ENCODE measurements at places on chromosomes 11 and 22.
A peak's percentile ranks its signal among the peaks of the same experiment; 100 is the strongest.

GRCh38 chr11:76201672-76202412 lies 4.5 kb downstream of the WNT11 start:
- no peak for DNase-seq

GRCh38 chr11:73194034-73194507 lies 24.0 kb upstream of the P2RY2 start:
- DNase-seq = no peak

GRCh38 chr11:17386331-17387084 lies 2.0 kb downstream of the KCNJ11 start:
- no peak for DNase-seq

DNA sequence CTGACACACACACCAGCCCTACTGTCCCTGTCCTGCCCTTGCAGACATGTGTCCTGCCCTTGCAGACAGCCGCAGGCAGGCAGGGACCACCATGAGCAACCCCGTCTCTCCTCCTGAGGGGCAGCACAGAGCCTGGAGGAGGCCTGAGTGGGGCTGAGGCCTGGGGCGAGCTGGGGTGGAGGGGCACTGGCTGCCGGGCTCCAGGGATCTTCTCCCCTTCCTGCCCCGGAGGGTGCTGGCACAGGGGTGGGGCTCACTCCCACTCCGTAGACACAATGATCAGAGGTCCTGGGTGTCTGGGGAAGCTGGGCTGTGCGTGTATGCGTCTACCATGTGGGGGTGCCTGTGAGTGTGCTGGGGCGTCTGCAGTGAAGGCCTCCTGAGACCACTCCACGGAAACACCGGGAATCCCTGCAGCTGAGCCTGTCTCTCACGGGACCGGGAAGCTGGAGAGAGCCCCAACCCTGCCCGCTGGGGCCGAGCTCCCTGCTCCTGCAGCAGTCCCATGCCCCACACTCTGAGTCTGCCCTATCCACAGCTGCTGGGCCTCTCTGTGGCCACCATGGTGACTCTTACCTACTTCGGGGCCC lies 588 bp downstream of the TSPAN32 start:
- DNase-seq = no peak

GRCh38 chr11:98572941-98573340 lies 447.8 kb upstream of the CNTN5 start:
- DNase-seq = no peak

- DNase-seq = no peak
These were observed 30.7 kb downstream of the SERPINH1 start for GRCh38 chr11:75592715-75593114.

DNA sequence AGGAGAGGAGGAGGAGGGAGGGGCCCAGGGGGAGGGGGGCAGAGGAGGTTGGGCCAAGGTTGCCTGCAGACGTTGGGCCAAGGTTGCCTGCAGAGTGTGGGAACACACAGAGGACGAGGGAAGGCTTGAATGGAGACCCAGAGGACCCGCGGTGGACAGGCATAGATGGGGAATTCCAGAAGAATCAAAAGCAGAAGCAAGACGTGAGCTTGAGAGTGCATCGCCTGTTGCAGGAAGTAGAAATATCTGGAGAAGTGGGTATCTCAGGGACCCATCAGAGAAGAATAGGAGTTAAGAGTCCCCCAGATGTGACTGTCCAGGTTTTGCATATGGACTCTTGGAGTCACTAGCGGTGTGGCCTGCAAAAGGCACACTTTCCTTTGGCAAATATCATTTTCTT lies 670.2 kb downstream of the TBC1D22A start:
- no peak for DNase-seq

- no peak for DNase-seq
These were observed 41.9 kb downstream of the ATG16L2 start for GRCh38 chr11:72856065-72856464.

DNA sequence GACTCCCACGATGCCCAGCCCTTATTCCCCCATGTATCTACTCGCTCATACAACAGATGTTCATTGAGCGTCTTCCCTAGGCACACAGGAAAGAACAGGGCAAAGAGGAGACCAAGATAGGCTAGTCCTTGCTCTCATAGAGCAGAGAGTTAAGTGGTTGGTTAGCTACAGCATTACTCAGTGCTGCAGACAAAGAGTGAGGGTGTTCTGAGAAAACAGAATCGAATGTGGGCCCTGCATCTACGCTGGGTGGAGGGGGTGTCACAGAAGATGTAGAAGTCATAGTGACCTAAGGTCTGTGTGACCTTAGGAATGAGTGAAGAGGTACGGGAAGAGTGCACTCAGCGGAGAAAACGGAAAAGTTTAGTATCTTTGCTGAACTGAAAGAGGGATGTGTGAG lies 12.3 kb downstream of the PSMD13 start:
- DNase-seq = no peak

GRCh38 chr11:9777066-9777465 lies 113.2 kb downstream of the SWAP70 start:
- DNase-seq = no peak

- DNase-seq = peak; percentile 19
These were observed 141.2 kb upstream of the TIMP3 start for GRCh38 chr22:32660292-32660691.

- no peak for DNase-seq
These were observed 317.2 kb downstream of the SHANK2 start for GRCh38 chr11:70935006-70935768.

- no peak for DNase-seq
These were observed 38.2 kb downstream of the FEZ1 start for GRCh38 chr11:125457814-125458343.

- DNase-seq = no peak
These were observed 26.7 kb downstream of the TREH start for GRCh38 chr11:118652681-118653181.

- no peak for DNase-seq
These were observed 1.0 kb upstream of the BRSK2 start for GRCh38 chr11:1388763-1389102.

GRCh38 chr11:36931139-36931538 lies 333.1 kb upstream of the RAG2 start:
- DNase-seq = no peak

GRCh38 chr11:35031867-35032266 lies 107.1 kb upstream of the CD44 start:
- DNase-seq = no peak

GRCh38 chr11:13308704-13309103 lies 31.1 kb downstream of the BMAL1 start:
- DNase-seq = no peak

DNA sequence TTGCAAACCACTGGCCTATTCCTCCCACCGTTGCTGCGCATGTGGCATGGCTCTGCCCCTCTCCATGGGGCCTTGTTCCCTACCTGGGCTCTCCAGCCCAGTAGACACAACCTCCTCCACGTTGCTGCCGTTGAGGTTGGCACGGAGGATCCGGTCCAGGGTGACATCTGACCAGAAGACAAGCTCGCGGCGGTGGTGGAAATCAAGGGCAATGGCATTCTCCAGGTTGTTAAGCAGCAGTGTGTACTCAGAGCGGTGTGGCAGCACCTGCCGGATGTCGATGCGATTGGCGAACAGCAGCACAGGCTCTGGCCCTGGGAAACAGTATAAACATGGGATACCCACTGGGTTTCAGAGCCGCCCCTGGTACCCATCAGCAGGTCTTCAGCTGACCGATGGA lies 23.8 kb downstream of the LRP4 start:
- no peak for DNase-seq

DNA sequence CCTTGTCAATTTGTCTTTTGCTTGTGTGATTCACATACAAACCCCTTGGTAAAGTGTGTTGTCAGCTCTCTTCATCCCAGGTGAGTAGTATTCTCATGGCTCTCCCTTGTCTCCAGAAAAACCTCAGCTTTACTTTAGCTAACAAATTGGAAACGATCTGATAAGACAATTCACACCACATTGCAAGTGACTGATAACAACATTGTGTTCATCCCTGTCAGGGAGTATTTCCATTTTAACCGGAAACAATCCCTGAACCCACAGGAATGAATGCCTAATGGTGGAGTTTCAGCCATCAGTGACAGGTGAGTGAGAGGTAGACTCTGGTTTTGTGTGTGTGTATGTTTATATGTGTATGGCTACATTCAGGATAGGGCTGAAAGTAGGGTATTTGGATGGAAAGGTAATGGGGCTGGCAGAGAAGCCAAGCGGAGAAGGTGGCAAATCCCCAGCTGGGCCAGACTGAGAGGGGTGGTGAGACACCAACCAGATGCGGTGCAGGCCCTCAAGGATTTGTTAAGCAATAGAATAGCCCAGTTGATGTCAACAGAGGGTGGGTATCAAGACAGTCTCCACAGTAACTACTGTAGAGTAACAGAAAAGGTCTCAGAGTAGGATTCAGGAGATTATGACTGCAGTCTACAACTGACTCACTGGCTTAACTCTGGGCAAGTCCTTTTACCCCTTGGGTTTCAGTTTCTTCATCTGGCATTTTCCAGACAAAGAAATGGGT lies 7.6 kb downstream of the LRRC51 start:
- no peak for DNase-seq

GRCh38 chr11:132846075-132846474 lies 686.2 kb downstream of the OPCML start:
- DNase-seq = no peak

GRCh38 chr11:15276621-15277020 lies 161.9 kb downstream of the INSC start:
- no peak for DNase-seq

GRCh38 chr22:46465345-46465720 lies 72.1 kb downstream of the CELSR1 start:
- DNase-seq = no peak

GRCh38 chr11:116601814-116602636 lies 170.8 kb downstream of the BUD13 start:
- no peak for DNase-seq

DNA sequence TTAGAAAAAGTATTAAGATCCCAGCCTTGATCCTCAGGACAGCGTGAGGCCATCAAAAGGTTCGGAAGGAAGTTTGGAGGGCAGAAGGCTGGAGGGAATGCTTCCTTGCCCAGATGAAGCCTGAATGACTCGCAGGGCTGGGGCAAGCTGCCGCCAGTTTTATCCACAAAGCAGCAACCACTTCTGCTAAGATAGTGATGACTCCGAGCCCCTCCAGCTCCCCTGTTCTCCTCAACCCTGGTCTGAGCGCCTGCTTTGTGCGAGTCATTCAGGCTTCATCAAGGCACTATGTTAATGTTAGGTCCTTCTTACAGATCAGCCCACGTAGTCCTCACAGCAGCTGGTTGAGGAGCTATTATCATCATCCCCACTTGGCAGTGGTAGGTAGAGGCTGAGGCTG lies 158.8 kb downstream of the COMMD9 start:
- DNase-seq = no peak

- DNase-seq = no peak
These were observed 745 bp upstream of the FAM118A start for GRCh38 chr22:45308957-45309421.

DNA sequence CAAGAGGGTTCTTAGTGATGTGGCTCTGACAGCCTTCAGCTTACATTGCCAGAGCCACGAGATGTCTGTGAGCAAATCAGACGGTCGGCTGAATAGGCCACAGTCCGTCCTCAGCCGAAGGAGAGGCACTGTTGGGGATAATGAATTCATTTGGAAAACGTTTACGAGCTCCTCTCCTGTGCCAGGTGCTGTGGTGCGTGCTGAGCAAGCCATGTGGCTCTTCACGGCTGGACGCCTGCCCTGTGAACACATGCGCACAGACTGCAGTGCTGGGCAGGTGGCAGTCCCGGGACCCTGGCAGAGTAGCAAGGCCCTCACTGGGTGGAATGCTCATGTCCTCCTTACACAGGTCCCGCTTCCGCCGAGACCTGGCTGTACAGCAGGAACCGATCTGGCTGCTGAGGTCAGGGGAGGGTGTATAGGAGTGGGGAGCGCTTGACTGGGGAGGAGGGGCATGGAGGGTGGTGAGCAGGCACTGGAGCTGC lies 6.8 kb downstream of the TBC1D22A start:
- DNase-seq = no peak

DNA sequence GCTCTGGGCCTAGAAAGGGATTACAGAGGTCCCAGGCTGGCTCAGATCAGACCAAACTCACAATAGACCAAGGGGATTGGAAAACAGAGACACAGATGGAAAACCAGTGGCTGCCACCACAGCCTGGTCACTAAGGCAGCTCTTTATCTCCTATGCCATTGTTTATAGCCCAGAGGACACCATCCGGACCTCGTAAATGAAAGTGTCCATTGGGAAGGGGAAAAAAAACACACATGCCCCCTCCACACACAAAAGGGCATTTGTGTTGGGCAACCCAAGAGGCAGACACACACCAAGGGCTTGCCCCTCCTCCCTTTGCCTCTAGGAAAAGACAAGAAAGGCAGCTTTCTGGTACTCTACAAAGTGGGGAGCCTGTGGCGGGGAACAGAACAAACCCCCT lies 85.9 kb downstream of the GAB2 start:
- no peak for DNase-seq

GRCh38 chr11:111819829-111820237 lies 51.5 kb downstream of the ALG9 start:
- no peak for DNase-seq

DNA sequence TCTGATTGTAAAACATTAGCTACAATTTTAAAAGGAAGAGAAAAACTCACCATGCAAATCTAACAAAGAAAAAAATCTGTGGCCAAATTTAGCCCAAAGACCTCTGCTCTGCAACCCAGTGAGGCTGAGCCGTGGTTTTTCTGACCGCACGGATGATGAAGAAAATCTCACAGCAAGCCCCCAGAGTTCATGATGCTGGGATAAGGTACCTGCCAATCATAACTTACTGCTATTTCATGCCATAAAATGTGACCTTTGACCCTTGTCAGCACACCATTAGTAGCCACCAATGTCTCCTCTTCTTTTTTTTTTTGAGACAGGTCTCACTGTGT lies 11.1 kb downstream of the CERK start:
- no peak for DNase-seq

GRCh38 chr11:75492181-75492820 lies 33.4 kb downstream of the GDPD5 start:
- DNase-seq = peak; percentile 60

- DNase-seq = no peak
These were observed 9.3 kb downstream of the CSF2RB start for GRCh38 chr22:36922711-36923110.

GRCh38 chr22:23282089-23282501 lies 101.8 kb downstream of the BCR start:
- DNase-seq = no peak

GRCh38 chr22:39349506-39349966 lies 255 bp upstream of the SYNGR1 start:
- no peak for DNase-seq
